ENCODE measurements at places on chromosomes 7 and 10.

DNA sequence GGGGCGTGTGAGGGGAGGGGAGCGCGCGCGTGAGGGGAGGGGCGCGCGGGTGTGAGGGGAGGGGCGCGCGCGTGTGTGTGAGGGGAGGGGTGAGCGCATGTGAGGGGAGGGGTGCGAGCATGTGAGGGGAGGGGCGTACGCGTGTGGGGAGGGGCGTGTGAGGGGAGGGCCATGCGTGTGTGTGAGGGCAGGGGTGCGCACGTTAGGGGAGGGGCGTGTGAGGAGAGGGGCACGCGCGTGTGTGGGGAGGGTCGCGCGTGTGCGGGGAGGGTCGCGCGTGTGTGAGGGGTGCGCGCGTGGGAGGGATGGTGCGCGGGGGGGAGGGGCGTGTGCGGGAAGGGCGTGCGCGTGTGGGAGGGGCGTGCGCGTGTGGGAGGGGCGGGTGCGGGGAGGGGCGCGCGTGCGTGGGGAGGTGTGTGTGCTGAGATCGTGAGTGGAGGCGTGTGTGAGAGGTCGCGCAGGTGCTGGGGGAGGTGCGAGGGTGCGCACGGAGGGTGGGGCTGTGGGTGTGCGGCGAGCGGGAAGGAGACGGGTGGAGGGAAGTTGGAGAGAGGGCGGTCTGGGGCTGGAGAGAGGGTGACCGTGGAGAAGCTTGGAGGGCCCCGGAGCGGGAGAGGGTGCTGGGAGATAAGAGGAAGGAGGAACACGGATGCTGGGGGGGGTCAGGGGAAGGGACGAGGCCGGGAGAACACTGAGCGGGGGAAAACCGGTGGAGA is 19.7 kb downstream of the MXI1 start:
- peak; percentile 78 for DNase-seq

- DNase-seq: no peak
These were observed 208.3 kb upstream of the MKLN1 start for GRCh38 chr7:131119381-131119780.

DNA sequence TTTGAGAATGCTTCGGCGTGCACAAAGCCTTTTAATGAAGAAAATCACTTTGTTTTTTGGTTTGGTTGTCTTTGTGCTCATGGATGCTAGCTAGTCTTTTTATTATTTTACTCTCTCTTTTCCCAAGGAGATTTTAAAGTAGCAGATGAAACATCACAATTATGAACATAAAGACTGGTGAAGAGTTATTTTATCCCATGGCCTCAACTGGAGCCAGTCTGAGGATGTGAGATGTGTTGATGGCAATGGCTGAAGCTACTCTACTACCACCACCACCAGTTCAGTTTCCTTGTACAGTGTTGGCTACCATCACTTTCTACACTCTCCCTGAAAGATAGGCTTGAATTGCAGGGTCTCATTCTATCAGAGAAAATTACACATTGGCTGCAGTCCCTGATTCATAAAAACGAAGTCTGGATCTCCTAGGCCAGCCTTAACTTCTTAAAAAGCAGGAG is 494 bp upstream of the HERC4 start:
- DNase-seq: no peak

DNA sequence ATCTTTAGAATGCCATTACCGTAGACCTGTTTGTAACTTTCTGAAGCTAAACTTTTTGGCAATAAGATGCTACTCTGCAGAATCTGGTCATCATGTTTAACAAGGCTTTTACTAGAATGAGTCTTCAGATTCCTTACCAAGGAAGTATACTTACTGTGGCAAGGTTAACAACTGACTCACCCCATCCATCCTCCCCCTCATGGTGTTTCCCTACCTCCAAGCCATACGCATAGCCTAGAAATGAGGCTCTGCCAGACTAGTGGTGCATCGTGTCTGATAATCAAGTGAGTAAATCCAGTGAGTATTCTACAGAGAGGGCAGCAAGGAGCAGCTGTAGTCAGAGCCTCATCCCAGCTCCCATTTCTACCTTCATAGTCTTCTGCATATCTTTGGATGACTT is 223.6 kb downstream of the IPMK start:
- DNase-seq: no peak

GRCh38 chr10:31359979-31360378 is 41.0 kb downstream of the ZEB1 start:
- DNase-seq: no peak

GRCh38 chr7:130288829-130289228 is 4.1 kb upstream of the CPA4 start:
- DNase-seq: no peak

DNA sequence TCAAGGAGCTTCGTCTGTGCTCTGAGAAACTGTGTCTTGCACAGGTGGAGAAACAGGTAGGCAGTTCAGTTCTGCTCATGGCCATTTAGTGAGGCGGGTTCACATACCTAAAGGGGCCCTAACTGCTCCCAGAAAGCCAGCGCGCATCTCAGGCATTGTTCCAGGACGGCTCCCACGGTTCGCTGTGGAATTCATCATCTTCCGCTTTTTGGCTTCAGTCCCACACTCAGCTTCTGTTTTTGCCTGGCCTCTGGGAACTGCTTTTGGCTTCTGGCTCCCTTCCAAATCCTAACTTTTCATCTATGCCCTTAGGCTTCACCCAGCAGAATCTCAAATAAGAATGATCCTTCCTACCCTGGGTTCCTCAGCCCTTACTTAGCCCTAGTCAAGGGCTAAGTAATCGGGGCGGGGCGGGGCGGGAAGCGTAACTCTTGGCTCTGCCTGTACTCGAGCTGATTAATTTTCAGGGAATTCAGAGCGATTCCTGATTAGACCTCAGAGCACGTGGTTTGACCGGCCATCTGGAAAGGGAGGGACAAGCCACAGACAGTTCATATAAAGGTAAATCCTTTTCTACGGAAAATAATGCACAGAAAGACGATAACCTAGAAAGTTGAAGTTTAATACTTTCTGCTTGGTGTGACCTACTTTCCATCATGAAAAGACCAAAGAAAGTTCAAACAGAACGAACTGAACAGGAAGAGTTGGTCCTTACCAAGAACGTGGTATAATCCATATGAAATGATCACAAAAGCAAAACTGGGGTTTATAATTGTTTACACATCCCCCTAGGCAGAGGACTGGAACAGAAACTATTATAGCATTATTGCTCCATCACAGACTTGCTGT is 105.7 kb downstream of the ST8SIA6 start:
- DNase-seq: peak; percentile 73
